Activated CD8-positive, alpha-beta memory T cell treated with anti-CD3 and anti-CD28 coated beads, Interleukin-2, amount 50 U/mL, for 4 hours (primary cell): ENCODE measurements at places on chromosomes 11 and 22.
A peak's percentile ranks its signal among the peaks of the same experiment; 100 is the strongest.

GRCh38 chr22:36027935-36028645 lies 534 bp downstream of the RBFOX2 start:
- no peak for DNase-seq

GRCh38 chr11:46948378-46949131 lies 12.0 kb downstream of the CSTPP1 start:
- DNase-seq, result no peak

DNA sequence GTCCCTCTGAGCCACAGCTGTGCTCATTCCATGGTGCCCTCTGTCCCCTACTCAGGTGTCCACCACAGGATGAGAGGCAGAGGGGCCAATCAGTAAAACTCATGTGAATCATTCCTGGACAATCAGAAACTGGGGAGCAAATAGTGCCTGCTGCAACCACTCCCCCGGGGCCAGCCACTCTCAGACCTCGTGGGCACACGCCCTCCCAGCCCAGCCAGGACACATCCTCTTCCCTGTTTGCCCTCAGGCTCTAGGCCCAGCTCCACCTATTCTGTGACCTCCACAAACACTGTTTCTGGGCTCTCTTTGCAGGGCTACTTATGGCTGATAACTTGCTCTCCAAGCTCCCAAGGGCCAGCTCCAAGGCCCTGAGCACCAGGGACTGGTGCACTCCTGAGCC lies 14.0 kb upstream of the KCTD14 start:
- DNase-seq, result no peak

DNA sequence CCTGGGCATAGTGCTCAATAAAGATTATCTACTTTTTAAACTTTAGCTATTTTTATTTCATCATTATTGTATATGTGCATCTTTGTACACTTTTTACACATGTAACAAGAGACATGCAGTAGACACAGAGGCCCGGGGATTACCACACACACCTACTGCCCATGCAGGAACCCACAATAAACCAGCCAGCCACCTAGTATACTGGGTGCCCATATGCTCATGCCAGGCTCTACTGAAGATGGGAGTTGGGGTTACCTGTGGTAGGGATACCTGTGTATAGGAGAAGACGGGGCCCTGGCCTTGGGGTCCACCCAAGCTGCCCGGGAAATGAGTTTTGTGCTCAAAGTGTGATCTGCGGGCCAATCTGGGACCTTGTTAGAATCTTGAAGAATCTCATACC lies 31.2 kb upstream of the P2RY2 start:
- no peak for DNase-seq

DNA sequence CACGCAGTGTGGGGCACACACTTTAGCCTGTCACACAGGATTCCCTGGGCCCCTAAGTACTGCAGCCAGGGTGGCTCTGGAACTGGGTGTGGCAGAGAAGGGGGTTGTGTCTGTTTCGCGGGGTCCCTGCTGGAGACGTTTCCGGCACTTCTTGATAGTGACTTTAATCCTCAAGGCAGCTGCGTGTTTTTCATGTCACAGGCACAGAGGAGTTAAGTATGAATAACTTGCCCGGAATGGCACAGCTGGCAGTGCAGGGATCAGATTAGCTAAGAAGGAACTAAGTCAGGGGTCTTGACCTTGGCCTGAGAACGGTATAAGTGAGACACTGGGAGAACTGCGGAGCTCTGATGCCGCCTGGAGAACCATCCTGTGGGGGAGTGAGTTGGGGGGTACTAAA lies 7.5 kb upstream of the KRTAP5-7 start:
- no peak for DNase-seq

- no peak for DNase-seq
These were observed 109.4 kb upstream of the ANO1 start for GRCh38 chr11:69968396-69969347.

GRCh38 chr22:19723983-19724827 lies 866 bp downstream of the GP1BB start:
- no peak for DNase-seq

DNA sequence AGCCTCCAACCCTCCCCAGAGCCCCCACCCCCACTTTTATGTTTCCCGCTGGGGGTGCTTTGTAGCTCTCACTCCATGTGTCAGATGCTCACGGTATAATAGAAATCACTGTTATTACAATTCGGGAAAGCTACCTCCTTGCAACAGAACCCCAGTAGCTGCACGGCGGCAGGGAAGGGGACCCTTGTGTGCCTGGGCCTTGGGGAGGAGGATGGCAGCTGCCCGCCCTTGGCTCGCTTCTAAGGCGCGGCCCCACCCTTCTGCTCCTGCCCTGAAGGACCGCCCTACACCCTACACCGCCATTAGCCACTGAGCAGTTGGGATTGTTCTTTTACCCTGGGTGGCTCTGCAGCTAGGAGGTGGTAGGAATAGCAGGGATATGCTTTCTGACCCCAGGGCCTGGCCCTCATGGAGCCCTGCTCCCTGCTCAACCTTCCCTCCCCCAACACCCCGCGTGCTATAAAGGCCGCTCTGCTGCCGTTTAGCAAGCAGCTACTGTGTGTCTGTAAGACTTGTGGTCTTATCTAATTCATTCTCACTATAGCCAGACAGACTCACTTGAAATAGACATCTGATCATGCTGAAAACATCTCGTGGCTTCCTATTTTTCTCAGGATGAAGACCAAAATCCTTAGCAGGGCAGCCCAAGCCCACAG lies 219.7 kb downstream of the CEP164 start:
- no peak for DNase-seq

GRCh38 chr22:24984122-24984521 lies 31.6 kb downstream of the KIAA1671 start:
- no peak for DNase-seq

GRCh38 chr11:59818572-59818971 lies 8.0 kb upstream of the MRPL16 start:
- no peak for DNase-seq

GRCh38 chr11:64765291-64765850 lies 5.6 kb upstream of the PYGM start:
- no peak for DNase-seq

GRCh38 chr11:121587182-121587581 lies 134.4 kb upstream of the SORL1-AS1 start:
- DNase-seq, result no peak

DNA sequence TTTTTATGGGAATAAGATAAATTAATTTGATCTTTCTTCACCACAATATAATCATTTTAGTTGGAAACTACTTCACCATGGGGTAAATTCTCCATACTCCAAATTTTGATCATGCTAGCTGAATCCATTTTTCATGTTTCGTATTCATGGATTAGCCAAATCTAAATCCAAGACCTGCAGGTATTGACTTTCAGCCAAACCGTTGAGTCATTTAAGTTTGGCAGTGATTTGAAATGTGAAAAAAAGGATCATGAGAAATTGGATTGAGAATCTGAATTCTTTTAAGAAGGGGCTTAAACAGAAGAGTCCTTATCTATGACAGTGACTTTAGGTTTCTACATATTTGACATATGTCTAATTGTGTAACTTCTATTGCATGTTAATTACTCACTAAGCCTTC lies 5.3 kb downstream of the GAS2 start:
- DNase-seq, result no peak

DNA sequence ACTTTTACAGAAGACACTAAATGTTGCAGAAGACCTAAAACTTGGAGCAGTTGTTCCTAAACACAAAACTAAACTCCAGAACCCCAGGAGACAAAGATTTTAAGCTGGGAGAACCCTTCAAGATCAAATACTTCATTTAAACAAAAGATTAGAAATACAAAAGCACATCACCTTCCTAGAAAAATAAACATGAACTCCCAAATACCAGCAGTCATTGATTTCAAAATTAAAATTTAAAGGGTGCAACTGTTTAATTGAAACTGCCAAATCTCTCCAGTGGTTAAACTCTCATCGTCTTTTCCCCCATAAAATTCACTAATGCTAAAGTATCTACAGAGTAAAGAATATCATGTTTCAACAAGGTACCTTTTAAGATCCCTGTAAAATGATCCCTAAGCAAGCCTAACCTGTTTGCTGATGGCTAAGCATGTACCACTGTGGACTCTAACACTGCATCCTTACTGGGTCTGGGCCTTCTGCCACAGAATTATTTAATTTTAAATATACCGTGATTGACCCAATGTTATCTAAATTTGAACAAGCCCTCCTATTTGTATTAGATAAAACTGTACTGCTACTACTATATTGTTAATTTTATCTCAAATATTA lies 53.7 kb upstream of the CCDC34 start:
- no peak for DNase-seq

DNA sequence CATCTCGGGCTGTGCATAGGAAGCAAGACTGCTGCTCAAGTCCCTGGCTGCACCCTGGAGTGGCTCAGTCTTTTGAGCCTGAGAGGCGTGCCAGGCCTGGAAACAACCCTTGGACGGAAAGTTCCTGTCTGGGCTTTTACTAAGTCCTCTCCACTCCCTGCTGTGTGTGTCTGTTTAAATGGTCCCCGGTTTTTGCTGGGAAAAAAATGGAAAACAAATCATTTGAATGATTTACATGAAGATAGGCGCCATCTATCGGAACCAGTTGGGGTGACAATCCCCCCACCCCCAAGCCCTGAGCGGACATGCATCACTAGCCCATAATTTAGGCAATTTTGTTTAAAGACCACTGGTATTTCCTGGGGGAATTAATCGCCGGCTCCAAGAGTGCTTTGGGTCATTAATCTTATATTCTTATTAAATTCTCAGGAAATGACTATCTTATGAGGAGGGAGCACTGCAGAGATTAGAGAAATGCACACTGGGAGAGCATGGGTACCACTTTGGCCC lies 2.7 kb upstream of the GAB2 start:
- peak; percentile 54 for DNase-seq

DNA sequence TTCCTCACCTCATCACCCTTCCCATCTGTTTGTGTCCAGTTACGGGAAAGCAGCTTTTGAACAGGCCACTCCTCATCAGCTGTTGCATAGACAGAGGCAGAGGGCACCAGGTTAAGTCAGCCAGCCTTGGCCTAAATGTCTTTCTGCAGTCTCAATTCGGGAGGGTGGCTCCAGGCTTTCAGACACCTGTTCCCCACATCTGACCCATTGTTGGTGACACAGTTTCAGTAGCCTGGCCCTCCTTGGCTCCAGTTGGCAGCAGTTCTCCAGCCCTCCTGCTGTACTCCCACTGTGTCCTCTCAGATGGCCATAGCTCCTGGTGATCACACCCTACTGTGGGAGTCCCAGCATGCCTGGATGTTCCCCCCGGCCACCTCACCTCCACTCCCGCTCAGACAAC lies 70.8 kb upstream of the MYOD1 start:
- DNase-seq, result no peak

DNA sequence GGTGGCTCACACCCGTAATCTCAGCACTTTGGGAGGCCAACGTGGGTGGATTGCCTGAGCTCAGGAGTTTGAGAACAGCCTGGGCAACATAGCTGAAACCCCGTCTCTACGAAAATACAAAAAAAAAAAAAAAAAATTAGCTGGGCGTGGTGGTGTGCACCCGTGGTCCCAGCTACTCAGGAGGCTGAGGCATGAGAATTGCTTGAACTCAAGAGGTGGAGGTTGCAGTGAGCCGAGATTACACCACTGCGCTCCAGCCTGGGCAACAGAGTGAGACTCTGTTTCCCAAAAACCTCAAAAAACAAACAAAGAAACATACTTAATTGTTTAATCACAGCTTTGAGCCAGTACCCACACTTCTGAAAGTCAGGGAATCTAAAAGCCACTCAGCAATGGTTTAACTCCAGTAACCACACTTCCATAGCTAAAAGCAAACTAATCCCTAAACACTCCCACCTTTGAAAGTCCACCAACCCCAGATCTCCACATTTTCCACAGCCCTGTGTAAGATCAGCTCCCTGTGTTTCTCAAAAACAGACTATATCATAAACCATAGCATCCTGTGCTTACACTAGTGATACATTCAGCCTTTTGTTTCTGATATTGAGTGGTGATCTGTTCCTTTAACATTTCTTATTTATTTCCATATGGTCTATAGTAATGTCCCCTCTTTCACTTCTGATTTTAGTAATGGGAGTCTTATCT lies 4.9 kb upstream of the OR2AT4 start:
- DNase-seq, result no peak

DNA sequence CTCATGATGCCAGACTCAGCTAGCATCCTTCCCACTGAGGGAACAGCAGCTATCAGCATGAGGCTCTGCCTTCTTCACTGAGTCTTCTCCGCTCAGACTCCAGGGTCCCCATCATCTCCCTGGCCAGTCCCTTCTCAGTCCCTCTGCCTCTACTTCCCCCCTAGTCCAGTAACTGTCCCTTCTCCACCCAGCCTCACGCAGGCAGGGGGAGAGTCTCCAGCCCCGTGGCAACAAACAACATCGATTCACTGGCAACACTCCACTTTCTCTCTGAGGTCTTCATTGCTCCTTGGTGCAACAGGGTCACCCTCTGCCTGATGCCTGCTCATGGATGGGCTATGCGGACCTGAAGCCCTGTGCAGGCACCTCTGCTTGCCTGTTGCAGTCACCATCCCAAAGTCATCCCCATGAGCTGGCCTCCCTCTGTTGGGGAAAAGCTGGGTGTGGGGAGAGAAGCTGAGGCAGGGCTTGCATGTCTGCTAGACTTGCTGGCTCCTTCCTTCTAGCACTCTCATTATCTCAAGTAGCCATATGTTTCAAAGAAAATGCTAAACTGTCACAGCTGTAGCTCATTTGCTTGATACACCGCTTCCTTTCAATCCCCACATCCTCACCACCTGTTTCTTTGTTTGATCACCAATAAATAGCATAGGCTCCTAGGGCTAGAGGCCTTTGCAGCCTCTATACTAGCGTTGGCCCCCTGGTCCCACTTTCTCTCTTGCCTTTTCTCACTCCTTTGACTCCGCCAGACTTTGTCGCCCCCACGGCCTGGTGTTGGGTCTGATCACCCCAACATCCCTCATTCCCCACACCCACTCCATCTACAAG lies 4.3 kb upstream of the BCR start:
- no peak for DNase-seq

DNA sequence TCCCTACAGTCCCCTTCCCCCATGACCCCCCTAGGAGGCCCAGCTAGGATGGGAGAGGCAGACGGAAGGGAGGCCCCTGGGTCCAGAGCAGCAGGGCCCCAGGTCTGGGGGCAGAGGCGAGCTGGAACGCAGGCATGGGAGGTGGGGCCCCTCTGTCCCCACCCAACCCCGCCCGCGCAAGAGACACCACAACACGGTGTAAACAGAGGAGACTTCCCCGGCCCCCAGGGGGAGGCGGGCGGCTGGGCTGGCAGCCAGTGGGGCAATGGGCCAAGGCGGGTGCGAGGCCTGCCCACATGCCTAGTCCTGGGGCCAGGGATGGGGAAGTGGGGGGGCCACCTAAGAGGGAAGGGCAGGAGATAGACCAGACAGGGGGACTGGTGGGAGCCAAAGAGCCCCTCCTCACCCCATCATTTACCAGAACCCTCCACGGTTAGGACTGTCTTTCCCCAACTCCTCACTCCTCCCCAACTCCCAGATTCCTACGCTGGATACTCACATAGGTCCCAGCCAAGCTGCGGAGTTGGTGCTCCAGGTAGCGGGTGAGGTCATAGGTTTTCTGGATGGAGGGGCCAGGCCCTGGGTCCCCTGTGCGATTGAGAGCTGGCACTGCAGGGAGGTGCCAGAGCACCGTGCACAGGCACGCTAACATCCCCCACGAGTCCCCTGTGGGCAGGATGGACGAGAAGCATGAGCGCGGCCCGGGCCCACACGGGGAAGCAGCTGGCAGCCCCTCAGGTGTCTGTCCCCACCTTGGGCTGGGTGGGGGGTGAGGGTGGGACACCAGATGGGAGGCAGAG lies 6.2 kb downstream of the CLCF1 start:
- DNase-seq, result no peak

GRCh38 chr11:40100162-40100553 lies 1359.3 kb downstream of the LRRC4C start:
- DNase-seq, result no peak
